ENCODE measurements at places on chromosomes 3 and 15.

DNA sequence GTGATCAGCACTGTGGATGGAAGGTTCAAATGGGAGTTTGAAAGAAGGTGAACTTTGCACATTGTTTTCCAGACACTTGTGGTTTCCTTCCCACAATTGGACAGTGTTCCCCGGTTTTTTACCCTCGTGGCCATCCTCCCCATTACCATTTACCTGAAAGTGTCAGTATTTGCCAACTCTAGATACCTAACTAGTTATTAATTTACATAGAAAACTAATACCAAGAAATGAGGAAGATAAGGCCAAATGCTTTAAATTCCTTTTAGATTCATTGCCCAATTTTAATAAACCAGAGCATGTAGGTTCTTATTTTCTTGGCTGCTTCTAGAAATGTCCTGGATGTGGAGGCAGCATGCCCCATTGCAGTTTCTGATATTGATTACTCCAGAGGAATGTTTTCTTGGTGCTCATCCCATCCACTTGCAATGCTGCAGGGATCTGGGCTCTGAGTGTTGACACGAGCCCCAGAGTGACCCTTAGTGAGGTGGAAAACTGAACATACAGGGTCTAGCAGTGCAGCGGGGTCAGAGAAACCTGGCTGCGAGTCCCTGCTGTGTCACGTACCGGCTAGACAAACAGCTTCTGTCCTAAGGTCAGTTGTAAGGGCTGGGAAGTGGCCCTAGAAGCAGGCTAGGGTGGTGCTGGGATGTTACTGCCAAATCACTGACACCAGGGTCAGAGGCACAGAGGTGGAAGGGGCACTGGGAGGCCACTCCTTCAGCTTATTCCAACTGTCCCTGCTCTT is 23.5 kb downstream of the LSM3 start:
- no peak overlapping the region for H3K4me3 ChIP-seq
- no peaks in the 10 kb centered on the region for H3K27me3 ChIP-seq
- H3K27ac ChIP-seq: no peak overlapping the region
- DNase-seq: no peak

GRCh38 chr15:79017953-79018352 is 72.6 kb downstream of the RASGRF1 start:
- no peak for DNase-seq
- H3K36me3 ChIP-seq: no peaks in the 10 kb centered on the region
- H3K27ac ChIP-seq: no peak overlapping the region
- no peaks in the 10 kb centered on the region for H3K27me3 ChIP-seq
- no peaks in the 10 kb centered on the region for H3K4me1 ChIP-seq

DNA sequence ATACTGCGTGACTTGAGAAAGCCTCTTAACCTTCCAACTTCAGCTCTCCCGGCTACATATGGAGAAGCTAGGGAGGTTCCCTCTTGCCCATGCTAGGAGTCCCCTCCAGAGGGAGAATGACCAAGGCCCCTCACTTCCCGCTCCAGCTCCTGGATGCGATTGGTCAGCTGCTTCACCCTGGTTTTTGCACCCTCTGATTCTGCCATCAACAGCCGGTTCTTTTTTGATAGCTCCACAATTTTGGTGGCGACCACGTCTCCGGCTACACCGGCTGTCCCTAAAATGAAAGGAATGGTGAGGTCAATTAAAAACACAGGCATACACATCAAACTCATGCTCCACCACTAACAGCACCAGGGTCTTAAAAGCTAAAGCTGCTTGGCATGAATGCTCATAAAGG is 20.6 kb downstream of the CCDC13 start:
- peaks cover 11% of the 10 kb centered on the region for H3K4me1 ChIP-seq
- no peak overlapping the region for H3K4me3 ChIP-seq
- no peak for DNase-seq

GRCh38 chr15:94467034-94467433 is 235.7 kb downstream of the MCTP2 start:
- no peak for DNase-seq
- no peaks in the 10 kb centered on the region for H3K27me3 ChIP-seq
- no peak overlapping the region for H3K4me3 ChIP-seq
- H3K36me3 ChIP-seq: peaks cover 5% of the 10 kb centered on the region
- no peak overlapping the region for H3K27ac ChIP-seq

DNA sequence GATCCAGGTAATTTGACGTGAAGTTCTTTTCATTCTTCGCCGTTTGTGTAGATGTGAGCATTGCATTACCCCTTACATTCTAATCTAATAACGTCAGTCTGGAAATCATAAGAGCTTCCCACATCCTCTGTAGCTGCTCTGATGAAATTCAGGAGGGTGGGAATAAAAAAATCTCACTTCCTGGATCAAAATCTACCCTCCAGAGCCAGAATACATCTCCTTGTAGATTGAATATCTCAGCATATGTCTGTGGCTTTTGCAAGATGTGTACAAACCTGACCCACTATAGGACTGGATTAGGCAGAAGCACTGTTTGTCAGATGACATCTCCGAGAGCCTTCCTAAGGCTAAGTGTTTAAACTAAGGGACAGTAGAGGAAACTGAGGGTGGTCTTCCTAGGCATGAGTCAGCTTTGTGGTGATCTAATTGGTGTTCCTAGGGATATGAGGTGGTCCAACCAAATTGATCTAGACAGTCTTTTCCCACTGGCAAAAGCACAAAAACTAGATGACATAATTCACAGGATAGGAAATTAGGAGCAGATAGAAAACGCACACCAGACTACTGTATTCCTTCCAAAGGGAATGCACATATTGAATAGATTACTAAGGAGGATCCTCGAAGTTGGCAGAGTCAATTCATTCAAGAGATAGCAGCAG is 216.3 kb upstream of the LRTM1 start:
- no peaks in the 10 kb centered on the region for H3K27me3 ChIP-seq
- no peaks in the 10 kb centered on the region for H3K4me1 ChIP-seq
- no peak overlapping the region for H3K27ac ChIP-seq
- no peak overlapping the region for H3K4me3 ChIP-seq

DNA sequence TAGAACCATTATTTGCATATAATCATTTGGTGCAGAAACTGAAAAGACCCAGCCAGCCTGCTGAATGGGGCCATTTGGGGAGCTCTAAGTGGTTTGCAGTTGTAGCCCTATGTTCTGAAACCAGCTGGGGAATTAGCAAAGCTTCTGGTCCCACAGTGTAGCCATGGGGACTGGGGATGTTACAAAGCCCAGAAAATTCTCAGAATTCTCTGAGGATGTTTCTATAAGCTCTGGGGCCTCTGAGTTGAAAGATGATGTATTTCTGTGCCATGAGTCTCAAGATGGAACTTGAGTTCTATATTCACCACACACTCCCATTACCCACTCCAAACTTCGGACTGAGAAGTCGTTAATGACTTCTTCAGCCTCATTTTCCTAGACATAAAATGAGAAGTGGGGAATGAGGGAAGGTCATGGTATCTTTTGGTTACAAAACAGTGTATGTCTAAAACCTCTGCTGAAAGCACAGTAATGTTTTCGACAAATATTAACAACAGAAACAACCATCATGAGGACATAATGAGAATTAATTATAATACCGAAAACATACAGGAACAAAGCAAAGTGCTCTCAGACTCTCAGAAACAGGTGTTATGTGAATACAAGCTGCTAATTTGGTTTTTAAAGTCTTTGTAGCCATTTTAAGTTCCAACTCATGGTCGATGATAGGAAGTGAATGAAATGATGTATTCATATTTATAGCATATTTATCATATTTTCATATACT is 89.4 kb downstream of the RFTN1 start:
- DNase-seq: no peak
- no peak overlapping the region for H3K4me3 ChIP-seq
- no peak overlapping the region for H3K27ac ChIP-seq

DNA sequence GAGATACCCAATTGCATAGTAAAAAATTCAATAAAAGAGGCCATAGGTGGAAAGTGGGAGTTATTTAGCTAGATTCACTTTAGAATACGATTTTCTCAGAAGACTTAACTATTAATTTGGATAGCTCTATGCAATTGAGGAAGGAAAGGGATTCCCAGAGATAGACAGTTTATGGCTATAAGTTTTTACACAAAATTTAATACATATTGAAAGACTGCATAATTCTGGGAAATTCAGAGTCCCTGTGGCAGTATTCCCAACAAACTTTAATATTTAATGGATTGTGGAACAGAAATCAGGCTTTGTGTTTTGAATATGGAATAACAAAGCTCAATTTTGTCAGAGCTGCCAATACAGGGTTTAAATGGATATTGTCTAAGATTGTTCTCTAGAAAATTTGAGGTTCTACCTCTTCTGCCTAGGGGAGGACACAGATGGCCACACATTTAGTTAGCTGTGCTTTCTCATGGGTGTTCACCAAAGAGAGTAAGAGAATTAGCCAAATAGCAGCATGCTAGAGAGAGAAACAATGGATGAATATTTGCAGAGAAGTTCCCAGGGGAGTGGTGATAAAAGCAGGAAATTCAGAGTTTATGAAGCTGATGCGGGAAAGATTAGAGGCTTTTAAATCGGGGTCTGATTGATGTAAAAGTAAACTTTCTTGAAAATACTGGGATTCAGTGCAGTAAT is 8.5 kb downstream of the ISL2 start:
- H3K27me3 ChIP-seq: peaks cover 64% of the 10 kb centered on the region
- DNase-seq: no peak
- H3K4me1 ChIP-seq: peaks cover 30% of the 10 kb centered on the region
- H3K4me3 ChIP-seq: peak overlapping the region; percentile 67

GRCh38 chr3:115698851-115699591 is 75.7 kb downstream of the GAP43 start:
- H3K4me3 ChIP-seq: no peak overlapping the region
- peaks cover 8% of the 10 kb centered on the region for H3K27me3 ChIP-seq
- no peaks in the 10 kb centered on the region for H3K36me3 ChIP-seq
- peaks cover 5% of the 10 kb centered on the region for H3K4me1 ChIP-seq
- DNase-seq: no peak

DNA sequence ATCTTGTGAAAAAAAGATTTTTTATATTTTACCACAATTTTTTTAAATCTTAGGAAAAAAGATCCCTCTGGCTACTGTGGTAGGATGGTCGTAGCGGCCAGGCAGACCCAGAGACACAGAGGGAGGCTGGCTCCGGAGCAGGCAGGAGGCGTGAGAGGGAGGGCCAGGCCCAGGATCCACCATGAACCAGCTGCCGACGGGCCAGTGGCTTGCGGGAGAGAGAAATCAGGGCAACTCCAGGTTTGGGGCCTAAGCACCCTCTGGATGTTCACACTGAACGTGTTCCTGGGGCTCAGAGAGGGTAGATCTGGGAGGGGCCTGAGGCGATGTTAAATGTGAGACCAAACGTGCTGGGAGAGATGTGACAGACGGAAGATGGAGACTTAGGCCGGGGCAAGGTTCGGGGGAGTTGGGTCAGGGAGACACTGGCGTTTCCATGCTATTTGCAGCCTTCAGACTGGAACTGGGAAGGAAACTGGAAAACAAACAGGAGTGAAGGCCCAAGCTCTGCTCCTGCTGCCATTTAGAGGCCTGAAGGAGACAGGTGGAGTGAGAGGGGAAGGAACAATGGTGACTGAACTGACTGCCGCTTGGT is 1.6 kb upstream of the VILL start:
- H3K36me3 ChIP-seq: peaks cover 3% of the 10 kb centered on the region
- DNase-seq: no peak
- H3K4me1 ChIP-seq: peaks cover 9% of the 10 kb centered on the region
- H3K27me3 ChIP-seq: peaks cover 18% of the 10 kb centered on the region
- H3K4me3 ChIP-seq: no peak overlapping the region

GRCh38 chr15:78615151-78615589 is 5.6 kb downstream of the CHRNA3 start:
- DNase-seq: no peak
- no peaks in the 10 kb centered on the region for H3K36me3 ChIP-seq
- no peaks in the 10 kb centered on the region for H3K4me1 ChIP-seq
- H3K4me3 ChIP-seq: no peak overlapping the region
- no peak overlapping the region for H3K27ac ChIP-seq
- peaks cover 24% of the 10 kb centered on the region for H3K27me3 ChIP-seq

GRCh38 chr15:93656041-93656440 is 567.0 kb upstream of the RGMA start:
- H3K4me1 ChIP-seq: no peaks in the 10 kb centered on the region
- no peak overlapping the region for H3K4me3 ChIP-seq
- no peak for DNase-seq
- H3K36me3 ChIP-seq: no peaks in the 10 kb centered on the region
- H3K27ac ChIP-seq: no peak overlapping the region
- peaks cover 38% of the 10 kb centered on the region for H3K27me3 ChIP-seq

Measured in central memory CD8-positive, alpha-beta T cell (primary cell).